ENCODE measurements at places on chromosomes 16 and 17. TPM values are rescaled to one million over a fixed set of nuclear protein-coding genes. Genes with fewer than 3 reads are reported as not detected.

GRCh38 chr16:75193730-75194444, 13.1 kb downstream of the CTRB2 start:
- DNase-seq = no peak

The SMYD4 gene
- total RNA-seq = 17.1 TPM

- no peak for DNase-seq
These were observed 33.6 kb upstream of the CCR7 start for GRCh38 chr17:40598619-40599467.

- DNase-seq = no peak
These were observed 156.3 kb downstream of the ITFG1 start for GRCh38 chr16:47304563-47304962.

- DNase-seq = no peak
These were observed 21.4 kb downstream of the AOC3 start for GRCh38 chr17:42872251-42872965.

DNA sequence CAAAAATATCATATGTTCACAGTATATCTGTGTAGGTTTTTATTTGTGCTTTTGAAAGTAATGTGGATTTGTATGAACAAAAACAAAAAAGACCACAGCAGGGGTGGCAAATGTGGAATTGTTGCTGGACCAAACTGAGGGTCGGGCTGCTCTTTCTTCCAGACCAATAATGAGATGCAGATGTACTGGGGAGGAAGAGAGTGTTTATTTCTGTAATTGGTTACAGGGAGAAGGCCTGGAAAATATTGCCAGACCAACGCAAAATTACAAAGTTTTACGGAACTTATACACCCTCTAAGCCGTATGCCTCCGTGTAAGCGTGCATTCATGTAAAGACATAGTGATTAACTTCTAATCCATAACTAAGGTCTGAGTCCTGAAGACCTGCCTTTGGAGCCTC, 353.9 kb upstream of the C16orf82 start:
- no peak for DNase-seq

DNA sequence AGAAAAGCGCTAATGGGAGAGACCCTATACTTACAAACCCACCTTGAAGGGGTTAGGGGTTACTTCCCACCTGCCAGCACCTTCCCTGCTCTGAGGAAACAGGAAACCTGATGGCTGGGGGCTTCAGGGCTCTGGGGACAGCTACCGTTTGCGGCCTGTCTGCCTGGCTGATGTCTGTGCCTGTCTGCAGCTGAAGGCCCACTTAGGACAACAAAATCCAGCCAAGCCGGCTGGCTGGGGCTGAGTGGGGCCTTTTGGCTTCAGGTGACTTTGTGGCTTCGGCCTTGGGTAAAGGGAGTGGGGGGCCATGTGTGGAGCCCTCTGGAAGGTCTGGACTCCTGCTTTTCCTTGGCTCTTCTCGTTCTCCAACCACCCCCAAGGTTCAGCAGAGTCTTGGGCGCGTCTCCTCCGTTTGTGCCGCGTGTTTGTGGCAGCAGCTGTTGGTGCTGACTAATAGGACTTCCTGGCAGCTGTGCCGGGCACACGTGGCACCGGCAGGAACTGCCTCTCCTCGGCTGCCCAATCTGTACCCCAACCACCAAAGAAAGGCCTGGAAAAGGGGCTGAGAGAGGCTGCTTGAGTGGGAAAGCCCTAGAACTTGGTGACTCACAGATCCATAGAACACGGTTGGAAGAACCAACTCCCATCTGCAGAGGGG, 186.7 kb downstream of the MSI2 start:
- no peak for DNase-seq

GRCh38 chr16:67546761-67547422, 15.4 kb upstream of the CTCF start:
- DNase-seq = no peak

GRCh38 chr16:12679660-12680272, 123.9 kb downstream of the CPPED1 start:
- DNase-seq = no peak

- DNase-seq = no peak
These were observed 5.8 kb upstream of the MRPL58 start for GRCh38 chr17:75006653-75007052.

GRCh38 chr16:12094537-12095265, 118.2 kb downstream of the SNX29 start:
- no peak for DNase-seq

- DNase-seq = no peak
These were observed 3.7 kb upstream of the BANP start for GRCh38 chr16:87947356-87948118.

GRCh38 chr17:17253406-17253805, 16.4 kb upstream of the FLCN start:
- DNase-seq = no peak

DNA sequence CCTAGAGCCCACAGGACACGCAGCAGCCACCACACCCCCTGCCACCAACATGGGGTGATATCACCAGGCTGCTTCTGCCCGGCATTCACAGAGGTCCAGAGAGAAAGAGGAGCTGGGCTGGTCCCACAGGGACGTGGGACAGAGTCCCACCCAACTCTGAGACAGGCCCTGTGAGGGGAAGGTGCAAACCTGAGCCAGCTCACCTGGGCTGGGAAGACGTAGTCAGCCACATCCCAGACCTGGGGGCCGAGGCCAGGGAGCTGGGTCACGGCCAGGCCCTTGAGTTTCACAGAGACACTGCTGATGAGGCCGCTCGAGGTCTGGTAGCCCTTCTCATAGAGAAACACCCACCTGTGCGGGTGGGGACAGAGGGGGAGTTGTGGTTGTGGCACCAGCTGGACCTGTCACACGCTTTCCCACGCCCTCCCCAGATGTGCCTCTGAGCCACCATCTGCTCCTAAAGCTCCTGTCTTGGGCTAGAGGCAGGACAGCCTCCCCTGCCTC, 11.2 kb downstream of the P2RX1 start:
- no peak for DNase-seq

GRCh38 chr16:49700251-49701064, 155.5 kb downstream of the ZNF423 start:
- no peak for DNase-seq

Data from Panc1 (cell line).